Peyer's patch (tissue), 4 donors: ENCODE measurements at places on chromosomes 5 and 9. TPM values are rescaled to one million over a fixed set of nuclear protein-coding genes. Genes with fewer than 3 reads are reported as not detected.

- H3K4me3 ChIP-seq = peak overlapping the region; percentile 69
- H3K27me3 ChIP-seq = no peaks in the 10 kb centered on the region
- no peaks in the 10 kb centered on the region for H3K36me3 ChIP-seq
- H3K4me1 ChIP-seq = peaks cover 3% of the 10 kb centered on the region
These were observed 453 bp downstream of the CPEB4 start for GRCh38 chr5:173888473-173889131.

DNA sequence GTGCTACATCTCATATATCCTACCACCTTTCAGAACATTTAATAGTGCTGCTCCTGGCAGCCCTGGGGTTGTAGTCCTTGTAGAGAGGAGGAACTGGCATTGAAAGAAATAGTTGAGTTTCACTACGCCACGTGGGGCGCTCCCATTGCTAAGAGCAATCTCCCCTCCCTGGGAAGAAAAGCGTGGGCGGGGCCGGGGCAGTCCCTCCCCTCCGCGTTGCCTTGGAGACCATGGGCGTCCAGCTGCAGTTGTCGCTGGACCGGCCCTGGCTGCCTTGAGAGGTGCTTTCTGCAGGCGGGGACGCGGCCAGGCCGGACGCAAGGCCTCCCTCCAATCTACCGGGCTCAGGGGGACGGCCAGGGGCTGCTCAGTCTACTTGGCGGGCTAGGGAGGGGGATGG lies 368 bp upstream of the CCDC180 start:
- H3K27ac ChIP-seq = no peak overlapping the region
- no peaks in the 10 kb centered on the region for H3K36me3 ChIP-seq
- no peaks in the 10 kb centered on the region for H3K4me1 ChIP-seq
- peak; percentile 82 for DNase-seq
- H3K4me3 ChIP-seq = no peak overlapping the region
- H3K27me3 ChIP-seq = no peaks in the 10 kb centered on the region

DNA sequence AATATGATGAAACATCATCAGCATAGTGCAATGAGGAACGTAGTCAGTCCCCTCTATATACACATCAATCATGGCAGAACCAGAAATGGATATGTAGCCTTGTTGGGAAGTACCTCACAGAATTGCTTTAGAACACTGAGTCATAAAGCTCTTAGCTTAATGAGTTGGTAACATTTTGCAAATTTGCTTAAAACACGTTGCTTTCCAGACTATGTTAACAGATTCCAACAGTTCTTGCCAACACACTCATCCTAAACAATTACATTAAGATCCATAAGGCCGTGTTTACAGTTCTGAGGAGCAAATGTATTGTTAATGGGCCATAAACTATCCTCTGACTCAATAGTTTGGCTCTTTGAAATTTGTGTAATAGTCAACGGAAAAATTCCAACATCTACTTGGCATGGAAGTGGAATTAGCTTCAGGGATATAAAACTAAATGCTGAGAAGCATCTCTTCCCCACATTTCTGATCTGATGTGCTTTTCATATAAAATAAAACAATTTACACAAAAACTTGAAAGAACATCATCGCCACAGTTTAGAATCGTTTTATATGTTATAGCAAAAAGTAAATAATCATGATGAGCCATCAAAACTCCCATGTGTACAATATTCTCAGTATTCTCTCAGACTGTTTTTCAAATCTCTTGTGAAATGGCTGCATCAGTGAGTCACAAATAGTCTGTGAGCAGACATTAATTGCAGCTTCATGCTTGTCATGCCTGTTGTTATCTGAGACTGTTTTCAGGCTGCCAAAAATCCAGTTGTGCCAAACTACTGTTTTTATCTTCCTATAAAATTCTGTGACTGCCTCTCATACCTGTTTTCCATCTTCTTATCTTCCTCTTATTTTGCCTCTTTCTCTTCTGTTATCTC lies 291.9 kb downstream of the COX7C start:
- H3K36me3 ChIP-seq = no peaks in the 10 kb centered on the region
- DNase-seq = no peak
- no peak overlapping the region for H3K27ac ChIP-seq
- H3K27me3 ChIP-seq = no peaks in the 10 kb centered on the region
- no peaks in the 10 kb centered on the region for H3K4me1 ChIP-seq

DNA sequence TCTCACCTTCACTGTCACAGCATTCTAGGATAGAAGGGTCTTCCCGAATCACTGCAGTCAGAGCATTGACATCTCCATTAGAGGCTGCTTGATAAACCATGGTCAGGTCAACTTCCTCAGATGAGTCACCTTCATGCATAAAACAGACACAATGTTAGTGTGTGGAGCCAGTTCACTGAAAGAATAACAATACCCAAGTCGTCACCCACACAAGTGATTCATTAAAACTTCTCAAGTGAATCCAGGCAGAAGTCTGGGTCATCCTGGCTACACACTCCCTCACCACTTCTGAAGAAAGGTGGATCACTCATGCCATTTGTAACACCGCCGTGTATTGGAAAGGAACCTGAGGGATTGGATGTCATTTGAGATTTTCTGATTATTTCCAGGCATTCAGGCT lies 49.6 kb downstream of the ANKRD55 start:
- no peaks in the 10 kb centered on the region for H3K36me3 ChIP-seq
- H3K27ac ChIP-seq = no peak overlapping the region
- H3K27me3 ChIP-seq = no peaks in the 10 kb centered on the region
- DNase-seq = no peak
- H3K4me3 ChIP-seq = no peak overlapping the region
- H3K4me1 ChIP-seq = no peaks in the 10 kb centered on the region

DNA sequence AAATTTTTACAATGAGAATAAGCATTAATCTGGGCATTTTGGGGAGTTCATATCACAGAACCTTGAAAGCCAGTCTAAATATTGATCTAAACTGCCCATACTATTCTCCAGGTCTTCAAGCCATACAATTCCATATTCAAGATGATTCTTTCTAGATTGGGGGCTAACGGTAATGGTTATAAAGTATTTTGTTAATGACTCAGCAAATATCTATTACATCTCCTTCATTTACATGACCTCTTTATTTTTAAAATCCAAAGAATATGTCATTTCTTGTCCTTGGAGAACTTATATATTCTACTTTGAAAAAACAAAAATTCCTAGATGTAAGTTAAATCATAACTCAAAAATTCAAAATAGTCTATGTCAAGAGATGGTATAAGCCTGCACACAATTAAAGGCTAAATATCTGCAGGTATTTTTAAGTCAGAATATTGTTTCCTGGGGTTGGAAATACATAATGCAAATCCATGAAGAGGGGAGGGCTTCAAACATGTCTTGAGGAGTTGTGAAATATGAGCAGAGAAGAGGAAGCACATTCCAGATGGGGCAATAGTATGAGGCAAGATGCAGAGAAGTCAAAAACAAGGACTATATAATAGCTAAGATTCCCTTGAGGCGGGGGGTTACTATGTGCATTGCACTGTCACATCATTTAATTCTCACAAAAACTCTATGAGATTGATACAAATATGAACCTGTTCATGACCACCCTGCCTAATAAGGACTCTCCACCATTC lies 526.4 kb downstream of the NR2F1-AS1 start:
- DNase-seq = no peak
- no peaks in the 10 kb centered on the region for H3K36me3 ChIP-seq
- no peak overlapping the region for H3K27ac ChIP-seq
- H3K4me3 ChIP-seq = no peak overlapping the region

DNA sequence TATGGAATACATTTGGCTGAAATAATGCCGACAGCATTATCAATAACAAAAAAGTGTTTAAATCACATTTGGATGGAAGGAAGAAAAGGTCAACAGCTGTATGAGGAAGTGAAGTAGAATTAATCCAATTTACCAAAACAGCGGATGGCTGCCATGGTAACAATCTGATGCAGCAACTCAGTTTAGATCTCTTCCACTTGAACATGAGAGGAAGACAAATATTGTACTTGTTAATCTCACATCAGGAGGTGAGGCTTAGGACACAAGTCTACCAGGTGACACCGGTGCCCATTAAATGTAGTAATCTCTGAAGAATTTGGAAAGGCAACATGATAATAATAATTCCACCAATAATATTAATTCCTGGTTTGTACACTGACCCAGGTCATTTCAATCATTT lies 2.4 kb downstream of the RASEF start:
- H3K4me1 ChIP-seq = no peaks in the 10 kb centered on the region
- DNase-seq = no peak
- H3K27ac ChIP-seq = peak overlapping the region; percentile 88
- H3K4me3 ChIP-seq = peak overlapping the region; percentile 70
- no peaks in the 10 kb centered on the region for H3K27me3 ChIP-seq

GRCh38 chr5:11588803-11589202 lies 315.4 kb downstream of the CTNND2 start:
- H3K27me3 ChIP-seq = no peaks in the 10 kb centered on the region
- no peaks in the 10 kb centered on the region for H3K4me1 ChIP-seq
- DNase-seq = no peak
- H3K36me3 ChIP-seq = no peaks in the 10 kb centered on the region
- H3K27ac ChIP-seq = no peak overlapping the region

- no peak overlapping the region for H3K4me3 ChIP-seq
- H3K27me3 ChIP-seq = no peaks in the 10 kb centered on the region
- DNase-seq = no peak
These were observed 62.8 kb upstream of the C5orf58 start for GRCh38 chr5:170169996-170170395.

DNA sequence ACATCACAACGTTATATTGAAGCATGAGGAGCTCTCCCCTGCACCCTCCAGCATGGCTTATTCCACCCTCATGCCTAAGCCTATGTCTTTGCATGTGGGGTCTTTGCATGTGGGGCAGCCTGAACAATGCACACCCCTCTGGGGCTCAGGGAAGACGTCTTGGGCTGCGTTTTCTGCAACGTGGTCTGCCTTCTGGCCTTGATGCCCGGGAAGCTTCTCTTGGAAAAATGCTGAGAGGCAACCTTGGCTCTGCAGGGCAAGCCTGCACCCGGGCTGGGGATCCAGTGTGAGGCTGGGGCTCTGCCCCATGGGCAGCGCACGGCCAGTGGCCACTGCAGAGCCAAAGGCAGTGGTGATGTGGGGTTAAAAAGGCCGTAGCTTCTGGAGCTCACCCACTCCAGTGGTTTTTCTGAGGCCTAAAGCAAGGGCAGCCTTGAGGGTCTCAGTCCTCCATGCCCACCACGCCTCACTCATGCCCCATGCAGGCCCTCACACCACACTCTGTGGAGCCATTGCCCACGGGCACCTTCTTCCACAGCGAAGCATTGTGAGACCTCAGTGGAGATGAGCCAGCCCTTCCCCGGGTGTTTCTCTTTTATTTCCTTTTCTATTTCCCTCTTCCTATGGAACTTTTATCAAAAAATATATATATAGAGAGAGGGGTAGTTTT lies 112.2 kb downstream of the MRPL36 start:
- no peaks in the 10 kb centered on the region for H3K36me3 ChIP-seq
- no peak overlapping the region for H3K4me3 ChIP-seq
- no peak for DNase-seq
- no peak overlapping the region for H3K27ac ChIP-seq

DNA sequence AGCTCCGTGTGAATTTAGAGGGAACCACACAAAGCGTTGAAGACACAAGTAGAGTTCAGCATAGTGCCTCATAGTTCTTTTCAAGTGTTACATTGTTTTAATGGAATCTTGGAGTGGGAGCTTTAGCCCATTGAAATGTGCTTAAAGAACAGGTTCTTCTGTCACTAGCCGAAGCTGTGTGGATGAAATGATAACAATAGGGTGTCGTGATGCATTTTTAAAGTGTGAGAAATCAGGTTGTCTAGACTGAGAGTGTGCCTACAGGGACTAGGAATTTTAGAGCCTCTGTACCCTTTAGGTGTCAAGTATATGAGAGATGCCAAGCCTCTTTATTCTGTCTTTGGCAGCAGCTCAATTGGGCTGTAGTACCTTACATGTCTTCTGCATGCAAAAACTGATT lies 83.0 kb downstream of the NDUFS4 start:
- no peak for DNase-seq
- H3K4me1 ChIP-seq = no peaks in the 10 kb centered on the region
- H3K27me3 ChIP-seq = no peaks in the 10 kb centered on the region
- H3K4me3 ChIP-seq = no peak overlapping the region
- H3K36me3 ChIP-seq = no peaks in the 10 kb centered on the region

LAMC3 gene
- total RNA-seq = 4.1 TPM

SLC34A1 gene
- total RNA-seq = not detected

MYMK gene
- not detected for total RNA-seq

CDO1 gene
- total RNA-seq = 1.7 TPM

AK3 gene
- total RNA-seq = 73.7 TPM

HRH2 gene
- 3.2 TPM for total RNA-seq
